ENCODE measurements at places on chromosomes 6 and 20. TPM values are rescaled to one million over a fixed set of nuclear protein-coding genes. Genes with fewer than 3 reads are reported as not detected.

DNA sequence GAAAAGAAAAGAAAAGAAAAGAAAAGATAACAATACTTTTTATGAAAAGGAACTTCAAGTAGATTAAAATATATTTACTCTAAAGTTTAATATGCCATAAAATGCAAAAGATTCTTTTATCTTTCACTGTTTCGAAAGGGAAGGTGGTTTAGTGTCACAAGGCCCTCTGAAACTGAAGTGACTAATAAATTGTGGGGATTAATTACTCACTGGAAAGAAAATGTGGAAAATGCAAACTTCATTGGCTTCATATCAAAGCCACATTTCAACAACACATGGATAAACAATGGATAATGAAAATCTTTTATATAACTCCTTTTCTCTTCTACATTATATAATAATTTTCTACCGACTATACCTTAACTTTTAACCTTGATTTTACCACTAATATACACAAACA is 320.5 kb upstream of the RSPO3 start:
- no peak overlapping the region for H3K27ac ChIP-seq
- H3K36me3 ChIP-seq, result no peaks in the 10 kb centered on the region
- no peak overlapping the region for H3K4me3 ChIP-seq
- no peaks in the 10 kb centered on the region for H3K4me1 ChIP-seq

PRDM13 gene
- not detected for total RNA-seq

POM121L2 gene
- not detected for total RNA-seq

PM20D2 gene
- 10.4 TPM for total RNA-seq

DNA sequence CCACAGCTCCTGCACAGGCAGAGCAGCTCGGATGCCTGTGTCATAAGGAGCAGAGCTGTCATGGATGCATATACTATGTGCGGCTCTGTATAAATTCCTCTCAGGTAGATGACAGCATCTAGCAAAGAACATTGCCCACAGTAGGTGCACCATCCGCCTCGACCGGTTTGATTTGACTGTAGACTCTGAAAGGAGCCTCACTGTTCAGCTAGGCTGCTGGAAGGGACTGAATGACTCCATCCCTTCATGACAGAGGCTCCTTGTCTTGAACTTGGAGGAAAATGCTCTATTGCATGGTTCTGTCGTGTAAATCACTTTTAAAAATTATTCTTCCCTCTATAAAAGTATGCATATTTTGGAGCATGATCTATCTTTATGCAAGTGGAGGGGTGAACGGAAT is 128.8 kb upstream of the QKI start:
- no peak for DNase-seq
- H3K27me3 ChIP-seq, result no peaks in the 10 kb centered on the region
- no peaks in the 10 kb centered on the region for H3K4me1 ChIP-seq
- no peak overlapping the region for H3K27ac ChIP-seq
- H3K4me3 ChIP-seq, result no peak overlapping the region
- H3K36me3 ChIP-seq, result no peaks in the 10 kb centered on the region

DNA sequence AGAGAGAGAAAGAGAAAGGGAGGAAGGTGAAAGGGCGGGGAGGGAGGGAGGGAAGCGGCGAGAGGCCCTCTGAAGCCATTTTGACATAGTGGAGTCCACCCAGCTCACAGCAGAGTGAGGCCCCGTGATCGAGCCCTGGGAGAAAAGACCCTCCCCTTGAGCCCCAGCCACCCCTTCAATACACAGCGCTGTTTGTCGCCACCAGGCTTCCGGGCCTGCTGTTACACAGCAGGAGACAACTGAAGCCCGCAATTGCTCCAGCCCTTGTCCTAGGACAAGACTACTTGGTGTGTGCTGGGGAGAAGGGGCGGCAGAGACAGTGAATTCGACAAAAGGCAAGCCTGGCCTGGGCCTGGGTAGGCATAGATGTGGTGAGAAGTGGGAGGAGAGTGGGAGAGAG is 67.3 kb downstream of the PRR18 start:
- no peaks in the 10 kb centered on the region for H3K4me1 ChIP-seq
- peaks cover 6% of the 10 kb centered on the region for H3K27me3 ChIP-seq
- no peaks in the 10 kb centered on the region for H3K36me3 ChIP-seq
- no peak overlapping the region for H3K27ac ChIP-seq

DNA sequence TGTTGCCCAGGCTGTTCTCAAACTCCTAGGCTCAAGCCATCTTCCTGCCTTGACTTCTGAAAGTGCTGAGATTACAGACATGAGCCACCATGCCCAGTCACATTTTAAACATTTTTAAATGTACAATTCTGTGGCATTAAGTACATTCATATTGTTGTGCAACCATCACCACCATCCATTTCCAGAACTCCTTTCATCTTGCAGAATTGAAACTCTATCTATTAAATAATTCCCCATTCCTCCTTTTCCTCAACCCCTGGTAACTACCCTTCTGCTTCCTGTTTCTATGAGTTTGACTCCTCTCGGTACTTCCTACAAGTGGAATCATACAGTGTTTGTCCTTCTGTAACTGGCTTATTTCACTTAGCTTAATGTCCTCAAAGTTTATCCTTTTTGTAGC is 103.8 kb upstream of the NAA20 start:
- no peak overlapping the region for H3K4me3 ChIP-seq
- no peak for DNase-seq
- no peaks in the 10 kb centered on the region for H3K27me3 ChIP-seq
- H3K36me3 ChIP-seq, result no peaks in the 10 kb centered on the region
- H3K4me1 ChIP-seq, result peaks cover 17% of the 10 kb centered on the region

DNA sequence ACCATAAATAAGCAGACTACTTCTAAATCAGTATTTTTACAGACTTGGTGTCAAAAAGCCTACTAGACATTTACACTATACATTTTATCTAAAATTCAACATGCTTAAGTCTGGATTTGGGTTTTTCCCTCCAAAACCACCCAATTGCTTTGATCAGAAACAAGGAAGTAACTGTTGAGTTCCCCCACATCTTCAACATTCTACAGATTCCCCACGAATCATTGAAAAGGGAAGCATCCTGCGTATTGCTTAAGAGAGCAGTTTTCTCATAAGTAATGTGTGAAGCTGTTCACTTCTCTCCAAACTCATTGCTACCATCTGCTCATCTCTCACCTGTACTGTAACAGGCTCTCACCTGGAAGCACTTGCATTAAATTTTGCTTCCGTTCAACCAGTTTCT is 36.4 kb upstream of the RNF144B start:
- DNase-seq, result no peak
- no peaks in the 10 kb centered on the region for H3K36me3 ChIP-seq
- H3K27me3 ChIP-seq, result peaks cover 2% of the 10 kb centered on the region
- no peak overlapping the region for H3K27ac ChIP-seq

DNA sequence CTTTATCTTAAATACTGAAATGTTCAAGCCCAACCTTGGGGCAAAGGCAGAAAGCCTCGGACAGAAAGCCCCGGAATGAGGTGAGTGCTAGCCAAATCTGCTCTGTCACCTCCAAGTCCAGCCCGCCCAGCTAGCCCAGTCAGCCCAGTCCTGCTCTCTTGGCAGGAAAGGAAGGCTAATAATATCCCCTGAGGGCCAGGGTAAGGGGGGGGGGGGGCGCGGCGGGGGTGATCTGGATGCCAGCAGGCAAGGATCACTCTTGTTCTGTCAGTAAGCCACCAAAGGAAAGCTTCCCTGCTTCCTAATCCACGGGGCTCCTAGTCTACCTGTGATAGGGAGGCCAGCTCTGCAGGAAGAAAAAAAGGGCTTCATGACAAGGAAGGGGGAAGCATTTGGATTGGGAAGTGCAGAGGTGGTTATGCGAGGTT is 1.1 kb downstream of the NDRG3 start:
- no peaks in the 10 kb centered on the region for H3K27me3 ChIP-seq
- no peak for DNase-seq
- H3K4me3 ChIP-seq, result peak overlapping the region; percentile 75
- H3K36me3 ChIP-seq, result no peaks in the 10 kb centered on the region
- H3K27ac ChIP-seq, result no peak overlapping the region
- peaks cover 12% of the 10 kb centered on the region for H3K4me1 ChIP-seq

DNA sequence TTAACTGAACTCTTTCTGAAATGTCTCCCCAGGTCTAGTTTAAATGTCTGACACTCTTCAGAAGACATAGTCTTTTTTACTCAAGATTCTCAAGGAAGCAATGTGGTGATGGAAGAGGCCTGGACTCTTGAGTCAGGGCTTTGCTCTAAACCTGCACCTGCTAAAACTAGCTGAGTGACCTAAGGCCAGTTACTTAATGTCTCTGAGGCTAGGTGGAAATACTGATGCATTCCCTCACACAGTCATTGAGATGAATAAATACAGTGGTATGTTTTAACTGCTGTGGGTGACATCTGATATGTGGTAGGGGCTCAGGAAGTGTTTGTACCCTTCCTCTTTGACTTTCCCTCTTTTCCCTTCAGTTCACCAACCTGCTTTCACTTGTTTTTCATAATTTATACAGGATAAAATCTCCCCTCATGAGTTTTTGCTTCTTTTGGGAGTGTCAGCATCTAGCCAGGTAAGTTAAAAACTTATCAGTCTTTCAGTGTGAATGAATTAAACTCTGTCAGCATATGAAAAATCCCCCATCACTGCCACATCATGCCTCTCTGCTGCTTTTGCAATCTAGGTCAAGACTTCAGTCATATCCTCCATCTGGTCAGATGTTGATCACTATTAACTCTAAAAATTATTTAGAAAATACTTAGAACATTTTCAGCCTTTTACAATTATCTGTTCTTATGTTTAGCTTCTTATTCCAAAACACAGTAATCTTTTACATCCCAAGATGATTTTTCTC is 178.7 kb upstream of the TNFAIP3 start:
- DNase-seq, result no peak
- no peak overlapping the region for H3K4me3 ChIP-seq
- H3K4me1 ChIP-seq, result peaks cover 5% of the 10 kb centered on the region
- H3K27ac ChIP-seq, result no peak overlapping the region
- peaks cover 3% of the 10 kb centered on the region for H3K27me3 ChIP-seq
- H3K36me3 ChIP-seq, result no peaks in the 10 kb centered on the region

NHSL1 gene
- 28.7 TPM for total RNA-seq

UNC5CL gene
- 0.27 TPM for total RNA-seq

- no peaks in the 10 kb centered on the region for H3K27me3 ChIP-seq
- H3K27ac ChIP-seq, result no peak overlapping the region
- no peak for DNase-seq
- no peaks in the 10 kb centered on the region for H3K36me3 ChIP-seq
- H3K4me3 ChIP-seq, result no peak overlapping the region
- H3K4me1 ChIP-seq, result no peaks in the 10 kb centered on the region
Measured at GRCh38 chr20:62045118-62045517, 20.6 kb downstream of the TAF4 start.

GRCh38 chr6:25154034-25154596 is 125.1 kb upstream of the CARMIL1 start:
- no peaks in the 10 kb centered on the region for H3K36me3 ChIP-seq
- no peaks in the 10 kb centered on the region for H3K27me3 ChIP-seq
- H3K27ac ChIP-seq, result no peak overlapping the region

- peak; percentile 81 for DNase-seq
- no peak overlapping the region for H3K4me3 ChIP-seq
- peak overlapping the region; percentile 81 for H3K27ac ChIP-seq
- H3K36me3 ChIP-seq, result no peaks in the 10 kb centered on the region
Measured at GRCh38 chr6:30814146-30815040, 69.9 kb upstream of the DDR1 start.

DNA sequence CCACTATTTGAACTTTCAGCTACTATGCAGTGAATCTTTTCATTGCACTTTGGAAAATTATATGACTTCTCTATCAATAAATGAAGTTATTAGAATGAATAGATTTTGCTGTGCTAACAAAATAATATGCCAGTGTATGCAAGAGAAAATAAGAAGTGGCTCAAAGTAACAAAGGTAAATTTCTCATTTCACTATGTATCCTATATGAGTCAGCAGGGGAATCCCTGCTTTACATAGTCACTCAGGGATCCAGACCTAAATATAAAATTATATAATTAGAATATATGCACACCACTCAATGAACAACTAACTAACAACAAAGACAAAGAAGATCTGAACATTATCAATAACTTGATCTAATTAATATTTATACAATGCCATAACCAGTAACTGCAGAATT is 390.8 kb upstream of the IRAK1BP1 start:
- no peaks in the 10 kb centered on the region for H3K4me1 ChIP-seq
- no peak overlapping the region for H3K4me3 ChIP-seq
- no peaks in the 10 kb centered on the region for H3K36me3 ChIP-seq
- no peak overlapping the region for H3K27ac ChIP-seq

- DNase-seq, result peak; percentile 24
- H3K4me1 ChIP-seq, result peaks cover 9% of the 10 kb centered on the region
- no peak overlapping the region for H3K27ac ChIP-seq
- H3K27me3 ChIP-seq, result no peaks in the 10 kb centered on the region
Measured at GRCh38 chr20:50387996-50388332, 122.2 kb upstream of the PTPN1 start.

DNA sequence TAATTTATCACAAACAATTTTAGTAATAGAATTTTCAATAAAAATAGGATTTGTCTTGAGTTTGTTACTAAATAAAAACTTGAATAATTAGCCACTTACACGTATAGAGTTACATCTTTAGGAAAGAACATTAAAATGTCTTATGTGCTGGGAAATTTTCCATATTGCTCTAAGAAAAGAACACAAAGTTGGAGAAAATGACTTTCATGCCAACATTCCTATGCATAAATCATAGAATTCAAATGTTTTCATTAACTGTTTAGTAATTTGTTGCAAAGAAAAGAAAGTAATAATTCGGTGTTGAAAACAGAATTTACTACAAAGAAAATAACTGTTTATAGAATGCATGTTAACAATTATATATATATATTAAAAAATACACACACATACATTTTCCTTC is 4.7 kb upstream of the TBC1D32 start:
- H3K4me3 ChIP-seq, result no peak overlapping the region
- DNase-seq, result no peak
- peaks cover 4% of the 10 kb centered on the region for H3K4me1 ChIP-seq
- no peak overlapping the region for H3K27ac ChIP-seq
- H3K36me3 ChIP-seq, result no peaks in the 10 kb centered on the region

DNA sequence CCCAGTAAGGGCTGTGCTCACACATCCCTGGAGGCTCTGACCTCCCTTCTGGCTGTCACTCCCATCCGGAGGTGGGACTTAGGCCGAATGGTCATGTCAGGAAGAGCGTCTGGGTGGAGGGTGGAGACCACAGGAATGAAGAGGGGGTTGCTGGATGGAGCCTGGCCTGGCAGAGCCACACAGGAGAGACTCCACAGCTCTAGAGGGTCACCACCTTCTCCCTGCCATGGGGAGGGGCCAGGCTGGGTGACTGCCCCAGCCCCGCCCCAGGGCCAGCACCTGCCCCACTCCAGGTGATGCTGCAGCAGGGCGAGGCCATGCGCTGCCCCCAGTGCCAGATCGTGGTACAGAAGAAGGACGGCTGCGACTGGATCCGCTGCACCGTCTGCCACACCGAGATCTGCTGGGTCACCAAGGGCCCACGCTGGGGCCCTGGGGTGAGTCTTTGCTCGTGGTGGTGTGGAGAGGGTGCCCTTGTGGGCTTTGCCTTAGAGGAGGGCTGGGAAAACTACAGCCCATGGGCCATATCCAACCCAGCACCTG is 20.6 kb downstream of the RBCK1 start:
- no peaks in the 10 kb centered on the region for H3K27me3 ChIP-seq
- H3K4me1 ChIP-seq, result no peaks in the 10 kb centered on the region
- no peak overlapping the region for H3K27ac ChIP-seq
- H3K4me3 ChIP-seq, result no peak overlapping the region

SLC17A5 gene
- total RNA-seq, result 25.5 TPM

GRCh38 chr6:5112066-5112799 is 27.1 kb downstream of the PPP1R3G start:
- DNase-seq, result peak; percentile 75
- no peaks in the 10 kb centered on the region for H3K27me3 ChIP-seq
- no peaks in the 10 kb centered on the region for H3K36me3 ChIP-seq
- no peak overlapping the region for H3K4me3 ChIP-seq
- H3K27ac ChIP-seq, result no peak overlapping the region
- no peaks in the 10 kb centered on the region for H3K4me1 ChIP-seq

All from astrocyte (in vitro differentiated cells and primary cell).